ENCODE measurements at places on chromosomes 3 and 15.

- no peak for DNase-seq
Observed at GRCh38 chr3:112482675-112483074, 16.6 kb downstream of the BTLA start.

- no peak for DNase-seq
Observed at GRCh38 chr3:187804120-187804744, 59.0 kb upstream of the BCL6 start.

DNA sequence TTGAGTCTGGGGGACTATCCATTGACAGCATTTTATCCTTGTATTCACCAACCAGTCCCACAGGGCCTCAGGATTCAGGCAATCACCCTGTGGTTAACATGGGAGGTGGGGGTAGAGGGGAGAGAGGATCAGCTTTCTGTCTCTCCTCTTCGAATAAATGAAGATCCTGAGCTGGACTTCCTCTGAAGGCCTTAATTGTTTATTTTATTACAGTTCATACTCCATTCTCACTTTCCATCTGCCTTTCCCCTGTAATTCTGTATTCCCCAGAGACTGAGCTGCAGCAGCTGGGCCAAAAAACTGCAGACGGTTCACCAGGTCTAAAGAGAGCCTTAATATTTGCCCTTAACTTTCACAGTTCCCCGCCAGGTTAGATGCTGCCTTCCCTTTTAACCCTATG is 11.9 kb downstream of the TAGLN3 start:
- DNase-seq, result no peak

DNA sequence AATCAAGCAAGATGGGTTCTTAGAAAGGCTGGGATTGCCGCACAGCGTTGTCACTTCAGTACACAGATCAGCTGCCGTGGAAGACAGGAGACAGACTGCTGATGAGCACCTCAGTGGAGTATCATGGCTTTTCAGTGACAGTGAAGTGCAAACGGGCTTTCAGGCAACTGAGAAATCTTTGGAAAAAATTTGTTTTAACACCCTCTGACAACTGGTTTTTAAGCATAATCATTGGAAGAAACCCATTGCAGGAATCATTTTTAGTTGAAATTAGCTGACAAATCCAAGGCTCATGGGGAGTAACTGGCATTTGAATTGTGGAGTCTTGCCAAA is 418.8 kb downstream of the OTOL1 start:
- no peak for DNase-seq

GRCh38 chr3:194686816-194687637 is 1.3 kb downstream of the FAM43A start:
- peak; percentile 45 for DNase-seq

GRCh38 chr3:114299421-114299820 is 5.6 kb downstream of the TIGIT start:
- peak; percentile 70 for DNase-seq

- DNase-seq, result no peak
Observed at GRCh38 chr3:35601959-35602358, 37.4 kb upstream of the ARPP21 start.
